Testis (tissue), 5 donors: ENCODE measurements at places on chromosomes 11 and 22. TPM values are rescaled to one million over a fixed set of nuclear protein-coding genes. Genes with fewer than 3 reads are reported as not detected.

Gene YAP1
- total RNA-seq, result 144 TPM

Gene AP2A2
- 95.0 TPM for total RNA-seq

DNA sequence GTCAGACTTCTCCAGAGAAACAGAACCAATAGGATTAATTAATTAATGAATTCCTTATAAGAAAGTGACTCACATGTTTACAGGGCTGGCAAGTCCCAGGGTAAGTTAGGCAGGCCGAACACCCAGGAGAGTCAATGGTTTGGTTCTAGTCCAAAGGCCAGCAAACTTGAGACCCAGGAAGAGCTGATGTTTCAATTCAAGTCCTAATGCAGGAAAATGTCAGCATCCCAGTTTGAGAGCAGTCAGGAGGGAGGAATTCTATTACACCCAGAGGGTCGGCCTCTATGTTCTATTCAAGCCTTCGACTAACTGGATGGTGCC is 466.0 kb downstream of the INSC start:
- no peak overlapping the region for H3K4me3 ChIP-seq
- no peak for DNase-seq
- no peaks in the 10 kb centered on the region for H3K36me3 ChIP-seq
- H3K4me1 ChIP-seq, result no peaks in the 10 kb centered on the region
- H3K27ac ChIP-seq, result no peak overlapping the region
- no peaks in the 10 kb centered on the region for H3K27me3 ChIP-seq

- DNase-seq, result no peak
- H3K4me3 ChIP-seq, result no peak overlapping the region
- no peaks in the 10 kb centered on the region for H3K27me3 ChIP-seq
Measured at GRCh38 chr11:69078930-69079605, 30.3 kb downstream of the TPCN2 start.
